ENCODE measurements at places on chromosomes 12 and 14.
A peak's percentile ranks its signal among the peaks of the same experiment; 100 is the strongest.

- no peak for DNase-seq
These were observed 107.3 kb downstream of the PPP2R5E start for GRCh38 chr14:63435838-63436237.

- DNase-seq: no peak
These were observed 7.8 kb downstream of the FOXA1 start for GRCh38 chr14:37587131-37587803.

DNA sequence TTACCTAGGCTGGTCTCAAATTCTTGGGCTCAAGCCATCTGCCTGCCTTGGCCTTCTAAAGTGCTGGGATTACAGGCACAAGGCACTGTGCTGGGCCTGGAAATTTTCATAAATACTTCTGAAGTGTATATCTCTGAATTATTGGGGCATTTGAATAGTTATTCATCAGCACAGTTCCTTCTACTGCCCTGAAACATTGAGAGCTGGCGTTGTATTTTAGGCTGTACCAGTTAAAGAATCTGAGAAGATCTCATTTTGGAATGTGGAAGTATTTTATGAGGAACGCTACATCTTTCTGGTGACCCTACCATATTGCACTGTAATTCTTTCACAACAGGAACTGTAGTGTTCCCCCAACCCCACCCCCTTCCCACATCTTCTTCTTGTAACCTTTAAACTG is 349.0 kb upstream of the RGS6 start:
- no peak for DNase-seq

DNA sequence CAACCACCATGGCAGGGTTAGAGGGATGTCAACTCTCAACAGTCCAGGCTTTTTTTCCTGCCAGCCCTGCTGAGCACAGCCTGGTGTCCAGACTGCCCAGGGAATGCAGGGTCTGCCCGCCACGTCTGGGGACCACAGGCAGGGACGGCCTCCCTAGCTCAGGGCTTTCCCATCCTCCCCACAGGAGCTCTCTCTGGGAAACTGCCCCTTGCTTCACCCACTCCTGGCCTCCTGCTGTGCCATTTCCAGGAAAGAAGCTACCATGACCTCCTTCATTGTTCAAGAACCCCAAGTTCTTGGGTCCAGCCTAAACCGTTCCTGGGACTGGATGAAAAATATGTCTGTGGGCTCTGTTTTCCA is 4.8 kb downstream of the SCNN1A start:
- DNase-seq: no peak

DNA sequence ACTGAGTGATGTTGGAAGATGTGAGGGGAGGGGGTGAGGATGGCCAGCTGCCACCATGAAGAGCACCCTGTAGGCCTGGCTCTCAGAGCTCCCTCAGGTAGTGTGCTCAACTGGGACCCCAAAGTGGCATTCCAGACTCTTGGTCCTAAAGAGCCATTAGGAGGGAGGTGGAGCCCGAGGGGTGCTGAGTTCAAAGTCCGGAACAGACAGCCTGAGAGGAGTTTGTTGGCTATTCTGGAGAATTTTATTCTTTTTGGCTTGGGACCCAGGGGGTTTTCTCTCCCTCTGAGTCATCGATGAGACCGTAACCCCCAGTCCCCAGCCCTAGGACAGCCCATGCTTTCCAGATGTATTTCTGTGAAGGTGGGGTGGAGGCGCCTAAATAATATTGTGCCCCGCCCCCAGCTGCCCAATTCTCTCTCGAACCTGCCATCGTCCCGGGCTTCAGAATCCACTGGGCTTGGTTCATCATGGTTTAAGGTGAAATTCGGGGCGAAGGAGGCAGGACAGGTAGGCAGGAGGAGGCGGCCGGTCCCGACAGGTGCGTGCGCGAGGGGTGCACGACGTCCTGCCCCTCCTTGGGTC is 690 bp upstream of the RBP5 start:
- DNase-seq: no peak

GRCh38 chr12:18264581-18265075 is 3.3 kb downstream of the PIK3C2G start:
- no peak for DNase-seq

DNA sequence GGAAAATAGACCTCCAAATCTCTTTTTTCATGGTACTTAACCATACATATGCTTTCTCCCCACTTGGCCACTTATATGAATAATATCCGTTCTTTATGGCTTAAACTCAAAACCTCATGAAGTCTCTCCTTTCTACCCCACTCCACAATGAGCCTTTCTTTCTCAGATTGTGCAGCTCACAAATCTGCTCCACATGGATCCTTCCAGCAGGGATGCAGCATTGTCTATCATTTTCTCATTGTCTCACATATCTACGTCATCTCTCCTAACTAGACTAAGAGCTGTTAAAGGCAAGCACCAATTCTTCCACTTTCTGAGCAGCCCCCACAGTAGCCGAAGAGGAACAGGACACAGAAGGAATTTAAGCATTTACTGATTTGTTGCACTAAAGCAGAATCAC is 106.4 kb downstream of the HECTD4 start:
- no peak for DNase-seq

DNA sequence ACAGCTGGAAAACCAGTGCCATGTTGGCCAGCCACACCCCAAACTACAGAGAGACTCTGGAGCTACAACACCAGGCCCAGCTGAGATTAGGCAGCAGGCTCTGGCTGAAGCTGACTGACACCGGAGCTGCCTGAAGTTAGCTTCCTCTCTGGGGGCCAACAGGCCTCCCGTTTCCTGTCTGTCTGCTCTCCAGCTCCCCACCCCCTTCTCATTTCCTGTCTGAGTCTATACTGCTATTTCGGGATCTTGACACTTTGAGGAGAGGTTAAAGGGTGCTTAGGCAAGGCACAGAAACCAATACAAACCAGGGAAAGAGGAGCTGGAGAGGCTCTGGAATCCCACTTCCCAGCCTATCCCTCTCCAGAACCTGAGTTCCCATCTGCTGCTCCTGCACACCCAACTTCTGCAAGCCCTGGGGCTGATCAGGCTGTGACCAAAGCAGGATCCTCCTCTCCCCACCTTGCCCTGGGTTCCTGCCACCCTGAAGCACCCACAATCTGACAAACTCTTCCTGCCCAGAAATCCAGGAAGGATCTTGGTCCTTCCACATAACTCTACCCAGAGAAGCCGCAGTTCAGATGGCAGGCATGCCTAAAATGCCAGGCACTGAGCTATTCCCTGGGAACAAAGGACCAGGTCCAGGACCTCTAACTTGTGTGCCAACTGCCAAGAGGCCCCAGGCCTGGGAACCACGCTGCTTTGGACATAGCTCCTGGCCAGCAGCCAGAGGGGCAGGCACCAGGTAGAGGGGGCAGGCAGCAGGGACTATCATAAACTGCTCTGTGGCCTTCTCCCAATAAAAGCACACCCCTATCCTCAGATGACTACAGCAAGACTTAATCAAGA is 39.9 kb downstream of the PRPF40B start:
- DNase-seq: no peak

DNA sequence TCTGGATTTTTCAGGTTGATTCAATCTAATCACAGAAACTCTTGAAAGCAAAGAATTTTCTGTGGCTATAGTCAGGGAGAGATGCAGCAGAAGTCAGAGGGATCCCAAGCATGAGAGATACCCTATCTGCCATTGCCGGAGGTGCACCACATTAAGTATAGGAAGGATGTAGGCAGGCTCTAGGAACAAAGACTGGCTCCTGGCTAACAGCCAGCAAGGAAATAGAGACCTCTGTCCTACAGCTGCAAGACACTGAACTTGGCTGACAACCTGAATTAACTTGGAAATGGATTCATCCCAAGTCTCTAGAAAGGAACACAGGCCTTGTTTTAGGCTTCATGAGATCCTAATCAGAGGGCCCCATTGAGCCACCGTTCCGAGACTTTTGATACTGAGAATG is 364.9 kb upstream of the FLRT2 start:
- no peak for DNase-seq

- DNase-seq: peak; percentile 71
These were observed 1.1 kb downstream of the NELL2 start for GRCh38 chr12:44874981-44875416.
